ENCODE measurements at places on chromosomes 5 and 9.

- no peak for DNase-seq
Measured at GRCh38 chr5:112787261-112787660, 49.6 kb downstream of the APC start.

DNA sequence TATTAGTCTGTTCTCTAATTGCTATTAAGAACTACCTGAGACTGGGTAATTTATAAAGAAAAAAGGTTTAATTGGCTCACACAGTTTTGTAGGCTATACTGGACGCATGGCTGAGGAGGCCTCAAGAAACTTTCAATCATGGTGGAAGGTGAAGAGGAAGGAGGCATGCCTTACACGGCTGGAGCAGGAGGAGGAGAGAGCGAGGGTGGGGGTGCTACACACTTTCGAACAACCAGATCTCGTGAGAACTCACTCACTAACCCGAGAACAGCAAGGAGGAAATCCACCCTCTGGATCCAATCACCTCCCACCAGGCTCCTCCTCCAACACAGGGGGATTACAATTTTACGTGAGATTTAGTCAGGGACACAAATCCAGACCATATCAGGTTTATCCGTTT, 90.0 kb downstream of the RMI1 start:
- DNase-seq = no peak

DNA sequence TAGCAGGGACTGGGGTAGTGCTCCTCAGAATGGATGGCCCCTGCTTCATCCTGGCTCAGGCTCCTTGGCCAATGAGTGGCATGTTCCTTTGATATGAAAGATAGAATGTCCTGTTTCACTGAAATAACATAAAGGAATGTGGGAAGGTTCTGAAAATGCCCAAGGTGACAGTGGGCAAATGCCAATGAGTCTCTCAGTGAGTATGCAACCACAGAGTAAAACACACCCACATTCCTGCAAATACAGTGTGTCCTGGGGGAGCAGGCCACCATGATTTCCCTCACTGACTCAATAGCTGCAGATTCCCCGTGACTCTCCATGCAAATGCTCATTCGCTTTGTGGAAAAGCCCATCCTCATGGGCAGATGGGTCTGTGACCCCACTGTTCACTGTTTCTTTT, 36.4 kb downstream of the ZNF366 start:
- peak; percentile 38 for DNase-seq

GRCh38 chr5:149017636-149018035, 45.2 kb downstream of the SH3TC2 start:
- DNase-seq = no peak

DNA sequence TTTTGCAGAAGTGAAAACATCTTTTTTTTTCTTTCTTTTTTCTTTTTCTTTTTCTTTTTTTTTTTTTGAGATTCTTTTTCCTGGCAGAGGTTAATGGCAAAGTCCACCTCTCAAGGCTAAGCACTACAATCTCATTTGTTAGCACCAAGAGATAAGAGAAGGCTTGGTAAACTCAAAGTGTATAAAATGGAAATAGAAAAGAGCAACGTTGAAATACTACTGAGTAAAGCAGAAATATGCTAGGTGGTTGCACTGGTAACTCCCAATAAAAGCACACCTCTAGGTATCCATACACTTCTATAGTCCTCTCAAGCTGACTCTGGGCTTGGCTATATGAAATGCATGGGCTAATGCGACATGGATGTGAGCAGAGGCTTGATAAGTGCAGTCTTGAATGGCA, 188.9 kb downstream of the RAB3C start:
- no peak for DNase-seq

- no peak for DNase-seq
Measured at GRCh38 chr9:114097613-114098020, 1.5 kb downstream of the KIF12 start.

DNA sequence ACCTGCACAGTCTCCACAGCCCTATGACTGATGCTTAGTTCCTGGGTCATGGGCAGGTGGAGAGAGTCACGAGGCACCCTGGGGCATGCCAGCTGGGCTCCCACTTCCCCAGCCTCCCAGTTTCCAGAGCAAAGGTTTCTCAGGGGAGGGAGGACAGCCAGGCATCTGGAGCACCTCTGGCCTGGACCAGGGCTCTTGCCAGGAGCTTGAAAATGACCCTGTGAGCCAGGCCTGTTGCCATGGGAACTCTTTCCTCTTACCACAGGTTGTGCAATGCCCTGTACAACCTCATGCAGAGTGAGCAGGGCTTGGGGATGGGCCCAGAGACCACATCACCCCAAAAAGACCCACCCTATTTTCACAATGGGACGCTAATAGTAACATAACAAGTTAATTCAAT, 113.1 kb downstream of the PSD2 start:
- peak; percentile 57 for DNase-seq

- no peak for DNase-seq
Measured at GRCh38 chr9:19162956-19163355, 35.7 kb upstream of the PLIN2 start.
